ENCODE measurements at places on chromosomes 16 and 17.
A peak's percentile ranks its signal among the peaks of the same experiment; 100 is the strongest.

DNA sequence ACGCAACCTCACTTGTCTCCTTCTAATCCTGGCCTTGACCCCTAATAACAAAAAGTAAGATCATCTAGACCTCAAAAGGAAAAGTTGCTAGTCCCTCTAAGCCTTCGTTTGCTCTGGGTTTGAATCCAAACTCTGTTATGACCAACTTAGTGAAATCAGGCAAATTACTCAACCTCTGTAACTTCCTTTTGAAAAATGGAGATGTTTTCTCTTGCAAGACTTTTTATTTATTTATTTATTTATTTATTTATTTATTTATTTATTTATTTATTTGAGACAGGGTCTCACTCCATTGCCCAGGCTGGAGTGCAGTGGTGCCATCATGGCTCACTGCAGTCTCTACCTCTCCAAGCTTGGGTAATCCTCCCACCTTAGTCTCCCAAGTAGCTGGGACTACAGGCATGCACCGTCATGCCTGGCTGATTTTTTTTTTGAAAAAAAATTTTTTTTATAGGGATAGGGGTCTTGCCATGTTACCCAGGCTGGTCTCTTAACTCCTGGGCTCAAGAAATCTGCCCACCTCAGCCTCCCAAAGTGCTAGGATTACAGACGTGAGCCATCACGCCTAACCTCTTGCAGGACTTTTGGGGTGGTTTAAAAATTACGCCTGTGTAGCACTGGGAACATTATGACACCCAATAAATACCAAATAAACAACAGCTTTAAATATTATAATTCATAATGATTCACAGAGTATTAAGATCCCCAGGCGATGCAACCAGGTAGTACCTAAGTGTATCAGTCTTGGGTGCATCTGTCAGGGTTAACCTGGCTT lies 63.4 kb downstream of the PITPNC1 start:
- no peak for DNase-seq

GRCh38 chr17:8922928-8923327 lies 42.6 kb downstream of the PIK3R5 start:
- DNase-seq = no peak

DNA sequence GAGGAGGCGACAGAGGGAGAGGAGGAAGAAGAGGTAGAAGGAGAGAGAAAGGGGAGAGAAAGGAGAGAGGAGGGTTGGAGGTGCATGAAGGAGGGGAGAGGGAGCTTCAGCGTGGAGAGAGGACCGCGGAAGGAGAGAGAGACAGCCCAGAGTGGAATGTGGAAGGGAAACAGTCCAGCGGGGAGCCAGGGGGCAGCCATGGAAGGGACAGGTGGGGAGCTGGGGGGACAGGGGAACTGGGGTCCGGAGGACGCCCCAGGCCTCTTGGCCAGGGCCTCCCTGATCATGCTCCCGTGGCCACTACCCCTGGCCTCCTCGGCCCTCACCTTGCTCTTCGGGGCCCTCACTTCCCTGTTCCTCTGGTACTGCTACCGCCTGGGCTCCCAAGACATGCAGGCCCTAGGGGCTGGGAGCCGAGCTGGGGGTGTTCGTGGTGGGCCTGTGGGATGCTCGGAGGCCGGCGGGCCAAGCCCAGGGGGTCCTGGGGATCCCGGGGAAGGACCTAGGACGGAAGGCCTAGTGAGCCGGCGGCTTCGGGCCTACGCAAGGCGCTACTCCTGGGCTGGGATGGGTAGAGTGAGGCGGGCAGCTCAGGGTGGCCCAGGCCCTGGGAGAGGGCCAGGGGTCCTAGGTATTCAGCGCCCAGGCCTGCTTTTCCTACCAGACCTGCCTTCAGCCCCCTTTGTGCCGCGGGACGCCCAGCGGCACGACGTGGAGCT lies 759 bp downstream of the ASPHD1 start:
- peak; percentile 89 for DNase-seq

DNA sequence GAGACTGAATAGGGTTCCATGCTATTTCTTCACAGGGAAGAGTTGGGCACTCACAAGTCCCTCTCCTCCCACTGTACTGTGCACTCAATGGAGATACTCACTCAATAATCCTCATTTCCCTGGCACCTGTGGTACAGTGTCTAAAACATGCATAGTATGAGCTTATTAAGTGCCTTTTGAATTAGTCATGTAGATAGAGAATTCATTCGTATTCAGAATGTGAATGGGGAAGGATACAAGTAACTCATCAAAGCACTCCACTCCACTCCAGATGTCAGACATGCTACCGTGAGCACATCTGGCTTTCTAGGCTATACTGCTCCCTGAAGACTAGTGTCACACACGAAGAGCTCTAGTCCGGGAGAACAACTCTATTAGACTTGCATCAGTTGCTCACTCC lies 6.3 kb downstream of the C17orf75 start:
- DNase-seq = no peak

- no peak for DNase-seq
Measured at GRCh38 chr17:81230043-81230820, 7.5 kb upstream of the CEP131 start.

DNA sequence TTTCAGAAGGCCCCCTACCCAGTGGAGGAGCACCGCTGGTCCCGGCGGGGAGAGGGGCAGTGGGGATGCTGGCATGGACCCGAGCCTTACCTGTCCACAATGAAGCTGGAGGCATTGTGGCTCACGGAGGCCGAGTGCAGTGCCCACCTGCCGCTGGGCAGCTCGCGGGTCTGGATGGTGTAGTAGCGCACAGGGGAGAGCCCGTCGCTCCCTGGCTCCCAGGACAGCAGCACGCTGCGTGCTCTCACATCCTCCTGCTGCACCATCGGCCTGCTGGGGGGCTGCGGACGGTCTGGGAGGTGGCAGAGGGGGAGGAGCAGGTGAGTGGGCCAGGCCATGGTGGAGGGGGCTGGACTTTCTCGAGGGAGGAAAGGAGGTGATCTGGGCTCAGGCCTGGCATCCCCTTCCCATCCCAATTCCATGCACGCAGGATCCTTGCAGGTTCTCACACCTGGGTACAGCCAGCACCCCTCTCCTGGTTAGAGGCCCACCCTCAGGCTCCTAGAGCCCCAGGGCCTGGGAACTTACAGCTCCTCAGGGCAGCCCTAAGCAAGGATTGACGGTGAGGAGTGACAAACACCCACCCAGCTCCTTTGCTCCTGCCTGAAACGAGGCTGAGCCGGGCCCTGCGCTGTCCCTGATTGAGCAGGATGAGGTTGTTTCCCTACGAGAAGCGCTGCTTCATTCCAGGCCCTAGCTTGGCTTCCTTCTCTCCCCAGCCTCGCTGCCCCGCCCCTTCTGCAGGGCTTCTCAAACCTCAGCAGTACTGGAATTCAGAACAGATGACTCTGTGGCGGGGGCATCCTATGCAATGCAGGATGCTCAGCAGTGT lies 76.2 kb upstream of the CDC42EP4 start:
- no peak for DNase-seq

DNA sequence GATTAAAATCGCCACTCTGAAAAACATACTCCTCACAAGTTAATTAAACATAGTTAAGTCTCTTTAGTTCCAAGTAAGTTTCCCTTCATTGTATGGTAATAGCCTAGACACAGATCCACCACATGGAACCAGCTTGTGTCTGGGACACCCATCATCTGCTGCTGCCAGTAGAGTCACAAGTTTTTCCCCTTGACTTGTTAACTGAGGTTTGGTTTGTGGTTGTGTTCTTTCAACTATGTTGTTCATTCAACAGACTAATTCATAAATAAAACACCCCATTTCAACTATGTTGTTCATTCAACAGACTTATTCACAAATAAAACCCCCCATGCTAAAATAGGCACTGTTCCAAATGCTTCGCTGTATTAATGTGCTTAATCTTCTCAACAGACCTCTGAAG lies 24.4 kb downstream of the YWHAE start:
- no peak for DNase-seq

DNA sequence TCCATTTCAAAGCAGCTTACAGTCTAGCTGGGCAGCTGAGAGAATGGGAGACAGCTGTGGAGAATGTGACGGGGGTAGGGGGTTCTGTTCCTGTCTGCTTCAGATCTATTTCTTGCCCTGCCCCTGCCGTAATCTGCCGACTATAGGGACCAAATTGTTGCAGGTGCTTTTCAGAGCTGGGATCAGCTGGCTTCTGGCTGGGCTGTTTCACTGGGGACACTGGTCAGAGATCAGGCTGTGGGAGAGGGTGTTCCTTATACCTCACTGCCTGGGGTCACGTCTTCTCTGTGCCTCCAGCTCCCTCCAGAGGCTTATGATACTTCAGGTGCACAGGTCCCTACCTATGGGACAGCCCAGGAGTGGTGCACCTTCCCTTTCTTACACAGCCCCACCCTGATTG lies 514.9 kb upstream of the GOT2 start:
- no peak for DNase-seq

DNA sequence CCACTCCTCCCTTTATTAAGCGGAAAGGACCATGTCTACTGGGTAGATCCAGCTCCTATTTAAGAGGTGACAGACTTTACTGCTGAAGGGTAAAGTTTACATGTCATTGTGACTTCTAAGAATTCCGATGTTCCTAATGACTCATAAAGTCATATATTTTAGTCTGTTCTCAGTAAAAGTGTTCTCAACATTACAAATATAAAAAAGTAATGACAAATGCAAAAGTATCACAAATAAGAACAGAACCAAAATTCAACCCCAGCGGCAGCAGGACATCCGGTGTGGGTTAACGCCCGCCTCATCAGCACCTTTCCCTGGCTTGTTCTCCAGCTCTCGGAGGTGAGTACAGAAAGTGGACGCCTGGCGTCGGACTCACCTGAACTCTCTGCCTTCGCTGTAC lies 6.8 kb downstream of the AXIN1 start:
- DNase-seq = no peak

- no peak for DNase-seq
Measured at GRCh38 chr16:74617206-74617788, 10.4 kb upstream of the GLG1 start.

DNA sequence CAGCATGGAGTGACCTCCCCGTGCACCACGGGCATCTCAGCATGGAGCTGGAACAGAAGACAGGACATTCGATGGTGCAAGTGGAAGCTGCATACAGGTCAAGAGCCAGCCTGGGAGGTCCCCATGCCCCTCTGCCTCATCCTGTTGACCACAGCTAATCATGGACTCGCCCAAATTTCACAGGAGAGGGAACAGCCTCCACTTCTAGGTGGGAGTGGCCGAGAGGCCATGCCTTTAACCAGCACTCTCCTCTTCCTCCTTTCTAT lies 3.8 kb upstream of the SLC47A2 start:
- no peak for DNase-seq

- DNase-seq = no peak
Measured at GRCh38 chr17:14525551-14526455, 224.9 kb downstream of the HS3ST3B1 start.

DNA sequence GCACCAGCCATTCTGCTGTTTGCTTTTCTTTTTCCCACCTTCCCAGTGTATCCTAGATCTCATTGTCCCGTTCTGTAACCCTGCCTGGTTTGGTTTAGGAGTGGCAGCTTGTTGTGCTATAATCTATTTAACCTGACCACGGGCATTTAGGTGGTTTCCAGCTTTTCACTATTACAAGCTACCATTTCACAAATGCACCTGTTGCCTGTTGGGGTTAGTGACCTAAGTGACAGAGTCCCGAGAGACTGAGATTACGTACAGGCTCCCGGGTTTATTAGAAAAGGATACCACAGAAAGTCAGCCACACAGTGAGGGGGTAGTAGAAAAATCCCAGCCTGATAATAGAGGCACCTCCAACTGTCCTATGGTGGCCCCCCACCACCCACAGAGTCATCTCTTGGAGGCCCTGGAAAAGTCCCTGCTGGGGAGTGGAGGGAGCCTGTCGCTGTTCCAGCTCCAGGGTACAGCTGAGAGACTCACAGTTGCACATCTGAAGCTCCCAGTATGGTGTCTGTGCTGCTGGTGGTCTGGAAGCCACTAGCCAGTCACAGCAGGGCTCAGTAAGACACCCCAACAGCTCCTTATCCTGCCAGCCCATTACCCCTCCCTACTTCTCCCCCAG lies 21.2 kb downstream of the CLEC16A start:
- no peak for DNase-seq

DNA sequence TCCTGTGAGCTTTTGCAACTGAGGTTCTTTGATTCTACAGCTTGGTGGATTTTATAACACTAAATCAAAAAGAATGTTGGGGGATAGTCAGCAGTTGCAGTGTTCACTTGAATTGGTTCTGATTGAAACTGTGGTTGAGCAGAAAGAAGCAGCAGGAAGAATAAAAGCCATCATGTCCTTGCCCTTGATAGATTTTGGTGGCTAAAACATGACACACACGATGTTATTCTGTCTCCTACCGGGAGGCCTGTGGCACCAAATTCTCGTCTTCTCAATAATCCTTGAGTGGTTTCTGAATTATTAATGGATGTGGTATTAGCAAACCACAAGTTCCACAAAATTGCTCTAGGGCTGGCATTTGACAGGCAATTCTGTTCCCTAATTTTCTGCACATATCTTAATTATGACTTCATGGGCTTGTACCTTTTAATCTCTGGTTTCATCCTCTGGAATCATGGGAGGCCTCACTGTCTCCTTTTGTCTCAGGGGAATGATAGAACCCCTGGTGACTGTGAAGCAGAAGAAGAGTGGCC lies 338.2 kb downstream of the SNX29 start:
- no peak for DNase-seq

- DNase-seq = no peak
Measured at GRCh38 chr17:19337712-19338023, 24.9 kb downstream of the B9D1 start.

GRCh38 chr16:937311-937710 lies 33.5 kb downstream of the LMF1 start:
- no peak for DNase-seq

GRCh38 chr17:56149266-56150036 lies 3.8 kb upstream of the ANKFN1 start:
- DNase-seq = no peak

- no peak for DNase-seq
Measured at GRCh38 chr16:4601036-4601863, 13.4 kb downstream of the UBALD1 start.

GRCh38 chr16:15553313-15554088 lies 89.5 kb downstream of the MARF1 start:
- no peak for DNase-seq
